A549 treated with Hydrocortisone at 1 μM for 4 hours (cell line): ENCODE measurements at places on chromosomes 4 and X. TPM values are rescaled to one million over a fixed set of nuclear protein-coding genes. Genes with fewer than 3 reads are reported as not detected.

The DCUN1D4 gene
- 15.9 to 19.6 TPM (median 17.5 TPM) in 5 replicates for total RNA-seq

The HMGN5 gene
- 2.1 to 2.7 TPM (median 2.3 TPM) in 5 replicates for total RNA-seq

The GUCY1B1 gene
- 0.17 to 0.36 TPM (median 0.26 TPM) in 5 replicates for total RNA-seq

The CABS1 gene
- not detected in 5 replicates for total RNA-seq

The ARAP2 gene
- 0.36 to 0.77 TPM (median 0.41 TPM) in 5 replicates for total RNA-seq

The GYPE gene
- total RNA-seq: not detected in 5 replicates

The ETFDH gene
- 4.0 to 5.4 TPM (median 4.6 TPM) in 5 replicates for total RNA-seq

The SLC6A14 gene
- not detected in 5 replicates for total RNA-seq

The P2RY4 gene
- 0.05 to 0.06 TPM in 2 of 5 replicates, not detected in the others for total RNA-seq

The GSX2 gene
- 0.08 TPM in 1 of 5 replicates, not detected in the others for total RNA-seq

The SLC38A5 gene
- total RNA-seq: 0.18 to 0.38 TPM (median 0.26 TPM) in 5 replicates

The SPARCL1 gene
- not detected in 5 replicates for total RNA-seq

The MAGEE1 gene
- 3.0 to 5.2 TPM (median 4.0 TPM) in 5 replicates for total RNA-seq

The TEX13D gene
- total RNA-seq: not detected in 5 replicates

The ITGB1BP2 gene
- 0.84 to 1.1 TPM (median 0.90 TPM) in 5 replicates for total RNA-seq

The TCEAL5 gene
- total RNA-seq: 0.11 TPM in 1 of 5 replicates, not detected in the others

The VGLL1 gene
- total RNA-seq: not detected in 5 replicates

The PNMA6A gene
- total RNA-seq: 3.9 to 5.1 TPM (median 4.4 TPM) in 5 replicates

The CEP135 gene
- 4.1 to 6.4 TPM (median 4.7 TPM) in 5 replicates for total RNA-seq

The XAGE2 gene
- total RNA-seq: not detected in 5 replicates

The STPG2 gene
- not detected in 5 replicates for total RNA-seq

The UCHL1 gene
- total RNA-seq: 924 to 986 TPM (median 958 TPM) in 5 replicates

The WDR19 gene
- total RNA-seq: 7.4 to 8.3 TPM (median 7.8 TPM) in 5 replicates

The SH2D1A gene
- not detected in 5 replicates for total RNA-seq

The TXLNG gene
- 12.7 to 18.5 TPM (median 14.1 TPM) in 5 replicates for total RNA-seq

The ZDHHC15 gene
- total RNA-seq: not detected in 5 replicates

The DUSP9 gene
- total RNA-seq: 1.0 to 1.6 TPM (median 1.5 TPM) in 5 replicates

The ALB gene
- 1.7 to 2.3 TPM in 2 of 5 replicates, not detected in the others for total RNA-seq

The RUFY3 gene
- 6.8 to 9.2 TPM (median 7.5 TPM) in 5 replicates for total RNA-seq

The BMX gene
- 0.03 TPM in 1 of 5 replicates, not detected in the others for total RNA-seq

The CLDN22 gene
- total RNA-seq: not detected in 5 replicates
